ENCODE measurements at places on chromosomes 16 and 17. TPM values are rescaled to one million over a fixed set of nuclear protein-coding genes. Genes with fewer than 3 reads are reported as not detected.
A peak's percentile ranks its signal among the peaks of the same experiment; 100 is the strongest.

Gene GJD3
- total RNA-seq = 0.53 TPM

Gene THOC6
- total RNA-seq = 28.4 TPM

Gene ZACN
- total RNA-seq = not detected

Gene IL34
- total RNA-seq = 2.0 TPM

Gene VTN
- total RNA-seq = under 0.01 TPM

Gene SAMD14
- total RNA-seq = 0.26 TPM

Gene RANGRF
- 11.8 TPM for total RNA-seq

Gene CYBC1
- total RNA-seq = 31.3 TPM

Gene CANT1
- total RNA-seq = 60.0 TPM

Gene ADAMTS18
- total RNA-seq = not detected

Gene ZG16
- total RNA-seq = not detected

GRCh38 chr17:3683054-3683511 is 12.9 kb downstream of the P2RX5 start:
- no peak for DNase-seq

DNA sequence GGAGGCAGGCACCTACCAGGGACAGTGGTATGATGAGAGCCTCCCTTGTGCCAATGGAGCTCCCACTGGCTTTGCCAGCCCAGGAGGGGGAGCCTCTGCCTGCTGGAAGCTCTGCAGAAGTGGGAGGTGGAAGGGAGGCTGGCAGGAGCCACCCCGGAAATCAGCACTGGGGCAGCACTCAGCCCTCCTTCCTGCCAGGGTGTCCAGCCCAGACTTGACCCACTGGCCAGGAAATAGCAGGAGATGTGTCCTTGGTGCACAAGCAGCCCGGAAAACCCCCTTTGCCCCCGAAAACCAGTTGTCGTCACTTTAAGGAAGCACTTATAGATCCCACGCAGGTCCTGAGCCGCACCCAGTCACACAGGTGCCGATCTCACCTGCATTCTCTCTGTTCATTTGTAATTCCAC is 49.3 kb upstream of the CACNG4 start:
- DNase-seq = peak; percentile 57

GRCh38 chr16:66660422-66661209 is 35.9 kb downstream of the CMTM4 start:
- DNase-seq = peak; percentile 86

- no peak for DNase-seq
These were observed 105.4 kb upstream of the RBFOX1 start for GRCh38 chr16:7227229-7227721.

- peak; percentile 63 for DNase-seq
These were observed 76.0 kb downstream of the CHD9NB start for GRCh38 chr16:52976539-52977167.

- DNase-seq = no peak
These were observed 2.3 kb upstream of the UBTF start for GRCh38 chr17:44221862-44222111.

- no peak for DNase-seq
These were observed 13.1 kb downstream of the FMNL1 start for GRCh38 chr17:45234641-45235415.

GRCh38 chr16:60087530-60087929 is 1353.4 kb upstream of the GOT2 start:
- no peak for DNase-seq

DNA sequence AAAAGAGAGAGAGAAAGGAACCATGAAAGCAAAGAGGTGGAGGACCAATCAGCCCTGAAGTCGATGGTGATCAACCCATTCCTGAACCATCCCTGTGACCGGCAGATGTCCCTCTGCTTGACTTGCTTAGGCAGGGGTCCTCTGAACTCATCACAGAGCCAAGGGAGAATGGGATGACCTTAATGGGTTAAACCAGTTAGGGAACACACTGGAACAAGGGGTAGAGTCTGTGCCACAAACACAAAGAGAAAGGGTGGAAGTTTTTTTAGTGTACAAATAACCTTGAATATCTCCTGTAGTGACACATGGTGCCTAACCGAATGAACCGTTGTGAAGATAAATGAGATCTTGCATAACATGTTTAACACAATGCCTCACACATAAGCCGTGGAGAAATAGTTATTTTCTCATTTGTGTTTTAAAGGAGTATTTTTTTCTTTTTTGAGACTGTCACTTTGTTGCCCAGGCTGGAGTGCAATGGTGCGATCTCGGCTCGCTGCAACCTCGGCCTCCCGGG is 11.2 kb downstream of the NAA60 start:
- DNase-seq = no peak

GRCh38 chr17:80026359-80027042 is 9.2 kb downstream of the TBC1D16 start:
- DNase-seq = no peak

DNA sequence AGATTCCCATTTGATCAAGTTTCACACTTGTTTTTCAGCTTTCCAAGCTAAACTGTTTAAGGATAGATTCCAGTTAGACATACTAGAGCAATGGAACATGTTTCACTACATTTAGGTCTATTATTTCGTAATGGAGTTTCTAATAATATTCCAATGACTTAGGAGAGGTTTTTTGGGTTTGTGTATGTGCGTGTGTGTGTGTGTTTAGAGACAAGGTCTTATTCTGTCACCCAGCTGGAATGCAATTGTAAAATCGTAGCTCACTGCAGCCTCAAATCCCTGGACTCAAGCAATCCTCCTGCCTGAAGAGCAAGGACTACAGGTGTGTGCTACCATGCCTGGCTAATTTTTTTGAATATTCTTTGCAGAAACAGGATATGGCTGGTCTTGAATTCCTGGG is 426.3 kb downstream of the ZFHX3 start:
- DNase-seq = no peak

- no peak for DNase-seq
These were observed 51.5 kb downstream of the SHISA6 start for GRCh38 chr17:11292491-11292890.

GRCh38 chr16:1832838-1833454 is 5.9 kb downstream of the FAHD1 start:
- peak; percentile 90 for DNase-seq

GRCh38 chr16:20674684-20675487 is 22.6 kb downstream of the ACSM1 start:
- DNase-seq = no peak

- DNase-seq = no peak
These were observed 13.3 kb downstream of the NXPH3 start for GRCh38 chr17:49588726-49589576.

DNA sequence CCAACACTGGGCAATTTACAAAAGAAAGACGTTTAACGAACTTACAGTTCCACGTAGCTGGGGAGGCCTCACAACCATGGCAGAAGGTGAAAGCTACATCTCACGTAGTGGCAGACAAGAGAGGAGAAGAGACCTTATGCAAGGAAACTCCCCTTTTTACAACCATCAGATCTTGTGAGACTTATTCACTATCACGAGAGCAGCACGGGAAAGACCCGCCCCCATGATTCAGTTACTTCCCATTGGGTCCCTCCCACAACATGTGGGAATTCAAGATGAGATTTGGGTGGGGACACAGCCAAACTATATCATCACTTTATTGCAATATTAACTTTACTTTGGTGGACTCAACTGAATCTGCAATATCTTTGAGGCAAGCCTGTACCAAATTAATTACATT is 11.9 kb upstream of the ENGASE start:
- no peak for DNase-seq

- no peak for DNase-seq
These were observed 554 bp downstream of the MTSS2 start for GRCh38 chr16:70685061-70685937.

DNA sequence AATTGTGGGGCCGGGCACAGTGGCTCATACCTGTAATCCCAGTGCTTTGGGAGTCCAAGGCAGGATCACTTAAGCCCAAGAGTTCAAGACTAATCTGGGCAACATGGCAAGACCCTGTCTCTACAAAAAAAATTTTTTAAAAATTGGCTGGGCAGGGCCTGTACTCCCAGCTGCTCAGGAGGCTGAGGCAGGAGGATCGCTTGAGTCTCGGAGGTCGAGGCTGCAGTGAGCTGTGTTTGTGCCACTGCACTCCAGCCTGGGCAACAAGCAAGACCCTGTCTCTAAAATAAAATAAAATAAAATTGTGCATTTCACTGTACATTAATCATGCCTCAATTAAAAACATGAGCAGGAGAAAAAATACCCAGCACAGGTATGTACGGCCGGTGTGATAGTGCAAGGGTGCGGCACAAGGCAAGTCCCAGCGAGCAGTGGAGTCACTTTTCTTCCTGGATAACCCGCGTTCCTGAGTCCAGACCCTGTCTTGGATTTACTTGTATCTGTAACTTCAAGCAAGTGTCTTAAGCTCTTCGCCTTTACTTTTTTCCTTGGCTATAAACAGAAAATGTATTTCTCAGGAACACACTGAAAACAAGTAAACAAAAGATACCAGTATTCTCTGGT is 11.4 kb downstream of the ZDHHC7 start:
- DNase-seq = peak; percentile 88

DNA sequence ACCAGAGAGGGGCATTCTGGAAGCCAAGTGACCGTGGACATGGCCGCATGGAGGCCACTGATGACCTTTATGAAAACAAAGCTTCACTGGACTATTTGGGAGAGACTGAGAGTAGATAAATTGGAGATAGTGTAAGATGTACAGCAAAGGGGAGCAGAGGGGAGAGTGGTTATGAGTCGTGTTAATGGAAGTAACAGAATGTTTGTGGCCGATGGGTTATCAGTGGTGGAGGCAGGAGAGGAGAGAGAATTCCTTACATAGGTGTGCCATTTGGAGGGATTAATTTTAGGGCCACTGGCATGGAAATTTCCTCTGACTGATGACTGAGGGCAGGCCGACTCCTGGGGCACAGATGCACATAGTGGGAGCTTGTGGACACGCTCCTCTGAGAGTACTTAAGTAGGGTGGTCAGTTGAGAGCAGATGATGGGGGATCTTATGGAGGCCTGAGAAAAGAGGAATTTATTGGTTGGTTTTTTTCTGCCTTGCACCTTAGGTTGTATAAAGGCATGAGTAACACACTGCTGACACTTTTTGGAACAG is 19.2 kb downstream of the PRPSAP2 start:
- DNase-seq = peak; percentile 33

GRCh38 chr16:13997933-13998332 is 73.2 kb upstream of the MRTFB start:
- no peak for DNase-seq

GRCh38 chr17:27413315-27413714 is 42.9 kb upstream of the KSR1 start:
- no peak for DNase-seq

GRCh38 chr16:28175715-28176114 is 36.0 kb downstream of the XPO6 start:
- no peak for DNase-seq

DNA sequence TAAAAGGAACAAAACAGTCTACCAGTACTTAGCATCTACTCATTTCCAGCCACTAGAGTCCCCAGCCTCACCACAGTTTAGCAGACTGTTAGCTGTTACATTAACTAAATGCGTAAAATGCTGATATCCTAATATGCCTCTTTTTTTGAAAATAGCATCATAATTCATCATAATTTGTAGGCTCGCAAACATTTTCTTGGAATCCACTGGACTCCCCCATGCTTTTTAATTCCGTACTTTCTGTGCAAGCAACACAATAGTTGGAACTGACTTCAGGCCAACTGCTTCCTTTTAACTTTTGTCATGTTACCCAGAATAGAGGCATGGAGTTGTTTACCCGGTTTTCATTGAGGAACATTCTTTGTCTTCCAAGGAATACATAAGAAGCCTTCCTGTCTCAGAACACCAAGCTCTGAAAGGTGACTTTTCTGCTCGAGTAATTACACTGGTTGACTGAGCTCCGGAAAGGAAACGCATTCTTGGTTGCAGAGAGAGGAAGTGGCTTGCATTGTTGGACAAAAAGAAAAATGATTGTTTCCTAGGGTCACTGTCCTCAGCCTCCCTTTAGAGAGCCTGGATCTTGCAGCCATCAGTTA is 30.9 kb upstream of the SEC14L1 start:
- no peak for DNase-seq

GRCh38 chr17:20281860-20282259 is 185.5 kb downstream of the LGALS9B start:
- DNase-seq = no peak

DNA sequence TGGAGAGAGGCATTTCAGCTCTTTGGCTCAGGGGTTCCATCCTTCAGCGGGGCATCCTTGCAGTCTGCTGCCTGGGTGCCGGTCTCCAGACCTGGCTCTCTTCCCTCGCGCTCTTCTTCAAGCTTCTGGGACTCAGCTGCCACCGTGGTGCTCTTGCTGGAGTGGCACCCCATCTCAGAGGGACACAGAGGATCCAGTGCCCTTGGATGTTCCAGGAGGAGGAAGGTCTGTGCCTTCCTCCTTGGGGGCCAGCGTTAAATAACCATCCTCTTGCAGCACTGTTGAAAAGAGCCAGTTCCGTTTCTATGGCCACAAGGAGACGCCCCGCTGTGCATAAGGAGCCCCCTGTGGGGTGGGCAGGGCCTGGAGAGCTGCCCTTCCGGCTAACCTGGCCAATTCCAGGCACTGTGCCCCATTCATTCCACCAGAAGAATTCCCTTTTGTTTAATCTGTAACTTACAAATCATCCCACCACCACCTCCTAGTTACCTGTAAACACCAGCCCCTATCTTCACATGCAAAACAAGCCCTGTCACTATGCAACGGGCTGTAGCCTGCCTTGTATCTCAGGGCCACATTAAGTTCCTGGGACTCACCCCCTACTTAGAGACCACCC is 8.6 kb downstream of the CHD9NB start:
- DNase-seq = no peak

GRCh38 chr17:8801135-8801840 is 2.1 kb upstream of the MFSD6L start:
- no peak for DNase-seq

- DNase-seq = peak; percentile 52
These were observed 90.7 kb upstream of the SMIM36 start for GRCh38 chr17:55601874-55602364.

GRCh38 chr17:57724026-57724728 is 20.9 kb downstream of the CCDC182 start:
- DNase-seq = no peak

- no peak for DNase-seq
These were observed 392.4 kb upstream of the TNRC6C start for GRCh38 chr17:77566151-77566550.

DNA sequence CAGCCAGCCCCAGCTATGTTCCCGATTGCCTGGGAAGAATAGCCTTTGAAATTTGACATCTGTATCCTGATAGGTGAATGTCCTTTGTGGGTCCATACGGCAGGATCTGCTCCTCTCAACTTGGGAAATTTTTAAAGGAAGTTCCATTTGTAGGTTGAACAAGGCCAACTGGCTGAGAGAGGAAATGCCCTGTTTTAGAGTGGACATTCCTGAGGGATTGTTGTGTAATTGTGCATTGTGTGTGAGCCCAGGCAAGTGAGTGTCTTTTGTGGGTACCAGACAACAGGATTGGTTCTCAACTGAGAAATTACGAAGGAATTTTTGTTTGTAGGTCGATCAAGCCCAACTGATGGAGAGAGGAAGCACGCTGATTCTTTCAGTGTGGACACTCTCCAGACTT is 2.6 kb upstream of the CPHXL2 start:
- no peak for DNase-seq

DNA sequence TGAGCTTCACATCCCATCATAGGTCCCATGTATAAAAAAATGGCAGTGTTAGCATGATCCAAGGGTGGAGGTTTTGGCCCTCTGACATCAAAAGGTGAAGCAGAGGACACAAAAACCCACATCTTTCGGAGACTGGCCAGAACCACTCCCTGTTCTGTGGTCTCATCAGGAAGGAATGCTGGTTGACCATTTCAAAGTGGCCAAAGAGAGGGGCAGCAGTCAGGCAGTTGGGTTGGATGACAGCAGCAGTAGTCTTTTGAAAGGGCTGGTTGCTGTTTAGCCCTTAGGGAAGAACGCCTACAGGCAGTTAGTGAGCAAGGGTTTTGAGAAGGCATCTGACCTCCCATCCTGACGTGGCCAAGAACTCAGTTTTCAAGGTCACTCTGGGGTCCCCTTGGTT is 40.5 kb downstream of the LCMT1 start:
- DNase-seq = no peak

GRCh38 chr17:2795441-2796163 is 636 bp upstream of the RAP1GAP2 start:
- no peak for DNase-seq
